Stimulated activated CD8-positive, alpha-beta memory T cell treated with anti-CD3 and anti-CD28 coated beads, Interleukin-7, amount 100 ng/mL, for 48 hours (primary cell): ENCODE measurements at places on chromosomes 3 and 15.

DNA sequence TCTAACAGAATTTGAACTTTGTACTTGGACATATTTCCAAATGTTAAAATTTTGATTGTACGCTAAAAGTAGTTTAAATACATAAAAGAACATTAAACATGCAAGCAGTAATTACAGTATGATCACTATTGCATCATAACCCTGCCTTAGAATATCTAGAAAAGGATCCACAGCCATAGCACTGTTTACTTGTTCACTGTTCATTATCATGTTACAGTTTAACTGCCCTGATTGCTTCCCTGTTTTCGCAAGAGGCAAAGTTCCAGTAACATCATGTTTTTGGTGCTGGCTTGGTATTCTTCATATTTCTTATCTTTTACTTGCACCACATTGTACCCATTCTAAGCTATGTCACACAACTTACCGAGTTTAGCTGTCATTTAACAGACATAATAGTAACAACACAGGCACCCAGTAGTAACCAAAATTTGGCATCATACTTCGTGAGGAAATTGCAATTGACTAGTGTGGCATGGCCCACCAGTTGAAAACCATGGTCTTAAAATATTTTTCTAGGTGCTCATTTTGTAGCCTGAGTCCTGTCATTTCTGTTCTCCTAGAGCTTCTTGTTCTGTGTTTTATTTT lies 13.3 kb upstream of the TMEM87A start:
- no peak for DNase-seq

- no peak for DNase-seq
Measured at GRCh38 chr3:101146946-101147345, 153.7 kb upstream of the ABI3BP start.

DNA sequence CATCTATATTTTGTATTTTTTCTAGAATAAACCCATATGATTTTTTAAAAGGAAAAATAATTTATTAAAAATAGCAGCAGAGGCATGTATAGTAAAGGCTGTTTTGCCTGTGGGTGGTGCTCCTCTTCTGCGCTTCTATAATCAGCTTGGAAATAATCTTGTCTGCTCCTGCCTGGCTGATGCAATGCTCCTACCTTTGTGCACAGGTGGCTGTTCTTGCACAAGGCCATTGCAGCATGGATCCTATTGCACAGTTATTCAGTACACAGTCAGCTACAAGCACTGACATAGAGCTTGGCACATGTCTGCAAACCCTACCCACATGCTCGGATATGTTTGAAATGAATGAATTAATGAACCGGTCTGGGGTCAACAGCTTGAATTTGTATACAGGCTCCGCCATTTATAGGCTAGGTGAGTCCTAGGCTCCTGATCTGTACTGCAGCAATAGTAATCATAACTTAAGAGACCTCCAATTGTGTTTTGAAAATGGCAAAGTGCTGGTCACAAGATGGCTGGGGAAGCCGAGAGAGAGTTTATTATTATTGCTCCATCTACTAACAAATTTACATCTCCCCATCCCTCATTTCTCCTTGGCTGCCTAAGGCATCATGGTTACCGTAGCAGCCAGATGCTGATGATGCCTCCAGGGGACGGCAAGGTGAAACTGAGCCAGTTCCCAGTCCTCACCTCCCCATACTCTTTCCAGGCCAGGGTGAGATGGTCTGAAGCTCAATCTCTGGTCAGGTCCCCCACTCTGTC lies 532 bp upstream of the RTP1 start:
- no peak for DNase-seq

- DNase-seq, result no peak
Measured at GRCh38 chr15:74808840-74809229, 3.8 kb upstream of the LMAN1L start.

DNA sequence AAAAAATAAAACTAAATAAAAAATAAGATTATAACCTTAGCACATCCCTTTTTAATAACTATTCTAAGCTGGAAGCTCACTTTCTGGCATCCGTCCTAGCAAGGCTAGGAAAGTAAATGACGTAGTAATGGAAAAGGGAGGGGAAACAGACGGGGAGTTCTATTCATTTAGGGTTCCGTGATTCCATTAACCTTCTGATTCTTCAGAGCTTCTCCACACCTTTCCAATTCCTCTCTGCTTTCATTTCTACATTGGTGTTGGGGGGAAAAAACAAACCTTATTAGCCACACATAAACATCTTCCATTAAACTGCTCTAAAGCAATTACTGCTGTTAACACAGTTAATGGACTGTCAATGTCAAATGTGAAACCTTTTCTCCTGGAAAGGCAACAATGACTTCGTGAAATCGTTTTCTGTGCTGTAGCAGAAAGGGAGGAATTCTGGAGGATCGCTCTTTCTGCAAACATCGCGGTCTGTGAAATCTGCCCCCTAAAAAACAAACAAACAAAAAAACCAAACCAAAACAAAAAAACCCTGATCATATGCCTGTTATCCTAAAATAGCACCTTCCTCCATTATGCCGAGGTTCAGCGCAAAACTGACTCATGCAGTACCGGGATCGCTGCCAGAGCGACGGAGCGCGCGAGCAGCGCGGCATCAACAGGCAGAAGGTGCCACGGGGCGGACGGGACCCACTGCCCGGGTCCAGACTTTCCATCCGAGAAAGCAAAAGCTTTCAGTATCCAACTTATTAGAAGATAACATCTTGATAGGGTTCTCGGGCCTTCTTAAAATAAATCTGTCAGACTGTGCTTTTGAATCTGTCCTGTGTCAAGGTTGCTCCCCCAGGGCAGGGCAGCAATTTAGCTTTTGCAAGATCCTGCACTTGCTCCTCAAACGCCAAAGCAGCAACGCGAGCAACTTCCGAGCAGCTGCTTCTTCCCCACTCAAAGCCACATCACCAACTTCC lies 156.2 kb downstream of the FGF12 start:
- no peak for DNase-seq

GRCh38 chr15:68633231-68634121 lies 54.7 kb downstream of the CORO2B start:
- DNase-seq, result no peak

- DNase-seq, result no peak
Measured at GRCh38 chr3:111767756-111768445, 91.2 kb upstream of the PHLDB2 start.

DNA sequence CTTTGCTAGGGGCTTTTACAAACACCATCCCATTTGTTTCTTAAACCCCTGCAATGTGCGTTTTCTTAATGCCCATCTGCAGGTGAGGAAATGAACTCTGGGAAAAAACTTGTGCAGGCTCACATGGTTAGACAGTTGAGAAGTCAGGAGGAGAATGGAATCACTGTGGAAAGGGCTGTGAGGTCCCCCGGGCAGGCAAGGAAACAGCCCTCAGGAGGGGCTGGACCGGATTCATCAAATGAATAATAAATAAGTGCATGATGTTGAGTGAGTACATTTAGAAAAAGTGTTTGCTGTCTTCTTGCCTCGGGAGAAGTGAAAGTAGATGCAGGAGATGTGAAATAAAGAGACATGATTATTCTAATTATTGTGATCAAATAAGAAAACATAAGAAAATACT lies 76.6 kb downstream of the PGPEP1L start:
- no peak for DNase-seq

DNA sequence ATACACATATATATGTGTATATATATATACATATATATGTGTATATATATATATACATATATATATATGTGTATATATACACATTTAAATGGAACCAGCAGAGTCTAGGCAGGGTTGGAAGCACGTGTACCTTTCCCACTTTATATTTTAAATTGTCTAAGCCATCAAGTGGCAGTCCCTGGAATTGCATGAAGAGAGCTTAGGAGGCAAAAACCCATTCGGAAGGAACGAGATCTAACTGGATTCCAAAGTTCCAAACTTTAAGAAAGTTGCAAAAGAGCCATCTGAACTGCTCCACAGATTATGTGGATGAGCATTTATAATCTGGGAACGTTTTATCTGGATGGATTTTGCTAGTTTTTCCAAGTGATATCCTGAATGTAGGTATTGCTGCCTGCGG lies 186.5 kb downstream of the FOXP1 start:
- DNase-seq, result no peak

- no peak for DNase-seq
Measured at GRCh38 chr3:101387351-101387750, 67.0 kb upstream of the IMPG2 start.

DNA sequence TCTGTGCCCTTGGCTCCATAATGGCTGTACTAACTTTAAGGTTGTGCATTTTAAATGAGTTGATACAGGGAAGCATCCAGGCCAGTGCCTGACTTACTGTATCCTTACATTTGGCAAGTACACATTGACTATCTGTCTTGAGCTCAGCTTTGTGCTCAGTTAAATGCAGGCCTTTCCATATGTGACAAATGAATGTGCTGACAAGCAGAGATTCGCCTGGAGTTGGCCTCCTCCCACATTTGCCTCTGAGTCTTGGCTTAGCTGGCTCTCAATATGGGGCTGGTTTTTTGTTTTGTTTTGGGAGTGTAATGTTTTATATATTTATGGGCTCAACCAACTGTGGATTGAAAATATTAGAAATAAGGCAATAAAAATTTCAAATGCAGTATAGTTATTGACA lies 29.7 kb downstream of the TRIM71 start:
- DNase-seq, result no peak
